ENCODE measurements at places on chromosomes 11 and 22.

DNA sequence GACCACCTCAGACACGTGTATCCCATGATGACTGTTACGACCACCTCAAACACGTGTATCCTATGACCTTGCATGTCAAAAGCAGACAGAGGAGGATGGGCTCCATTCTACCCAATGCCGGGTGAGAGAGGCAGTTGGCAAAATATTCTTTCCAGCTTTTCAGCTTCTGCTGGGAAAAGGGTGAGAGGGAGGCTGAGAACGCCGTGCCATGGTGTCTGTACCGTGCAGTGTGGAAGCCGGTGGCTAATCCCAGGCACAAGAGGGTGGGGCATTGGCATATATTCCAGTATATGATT, 1478.4 kb downstream of the TBC1D22A start:
- DNase-seq = no peak

DNA sequence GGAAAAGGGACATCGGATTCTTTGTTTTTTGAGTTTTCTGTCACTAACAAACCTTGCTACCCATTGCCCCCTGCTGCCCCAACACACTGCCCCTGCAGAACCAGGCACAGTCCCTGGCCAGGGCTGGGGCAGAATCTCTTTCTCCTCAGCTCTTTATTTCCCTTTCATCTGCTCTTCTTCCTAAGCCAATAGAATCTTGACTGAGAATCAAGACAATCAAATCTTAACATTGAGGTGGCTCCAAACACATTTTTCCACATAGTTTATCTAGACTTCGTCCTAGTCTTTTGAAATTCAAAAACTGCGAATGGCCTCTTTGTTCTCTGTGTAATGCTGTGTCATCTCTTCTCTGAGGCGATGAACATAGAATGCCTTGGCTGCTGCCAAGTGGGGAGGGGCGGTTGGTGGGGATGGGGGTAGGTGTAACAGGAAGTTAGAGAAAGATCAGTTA, 16.1 kb upstream of the NTM start:
- DNase-seq = peak; percentile 74

DNA sequence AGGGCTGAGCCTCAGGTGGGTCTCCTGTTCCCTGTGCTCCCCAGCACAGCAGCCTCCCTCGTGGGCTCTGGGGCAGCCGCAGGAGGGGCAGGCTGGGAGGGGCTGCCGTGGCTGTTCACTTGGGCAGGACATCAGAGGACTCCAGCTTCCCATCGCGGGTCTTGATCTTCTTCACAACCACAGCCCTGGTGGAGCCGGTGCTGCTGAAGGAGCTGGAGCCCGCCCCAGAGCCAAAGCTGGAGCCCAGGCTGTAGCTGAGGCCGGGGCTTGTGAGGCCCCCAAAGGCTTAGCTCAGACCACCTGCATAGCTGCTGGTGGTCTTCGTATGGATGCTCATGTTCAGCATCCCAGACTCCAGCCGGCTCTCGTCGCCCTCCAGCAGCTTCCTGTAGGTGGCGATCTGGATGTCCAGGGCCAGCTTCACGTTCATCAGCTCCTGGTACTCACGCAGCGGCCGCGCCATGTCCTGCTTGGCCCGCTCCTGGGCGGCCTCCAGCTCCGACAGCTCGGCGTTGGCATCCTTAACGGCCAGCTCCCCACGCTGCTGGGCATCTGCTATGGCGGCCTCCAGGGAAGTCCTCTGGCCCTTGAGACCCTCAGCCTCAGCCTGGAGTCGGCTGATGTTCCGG, 126.1 kb downstream of the NECTIN1 start:
- DNase-seq = no peak

GRCh38 chr11:11374358-11375148, 21.5 kb upstream of the CSNK2A3 start:
- DNase-seq = no peak

- no peak for DNase-seq
Measured at GRCh38 chr11:116833816-116834534, 3.4 kb downstream of the APOA1 start.

DNA sequence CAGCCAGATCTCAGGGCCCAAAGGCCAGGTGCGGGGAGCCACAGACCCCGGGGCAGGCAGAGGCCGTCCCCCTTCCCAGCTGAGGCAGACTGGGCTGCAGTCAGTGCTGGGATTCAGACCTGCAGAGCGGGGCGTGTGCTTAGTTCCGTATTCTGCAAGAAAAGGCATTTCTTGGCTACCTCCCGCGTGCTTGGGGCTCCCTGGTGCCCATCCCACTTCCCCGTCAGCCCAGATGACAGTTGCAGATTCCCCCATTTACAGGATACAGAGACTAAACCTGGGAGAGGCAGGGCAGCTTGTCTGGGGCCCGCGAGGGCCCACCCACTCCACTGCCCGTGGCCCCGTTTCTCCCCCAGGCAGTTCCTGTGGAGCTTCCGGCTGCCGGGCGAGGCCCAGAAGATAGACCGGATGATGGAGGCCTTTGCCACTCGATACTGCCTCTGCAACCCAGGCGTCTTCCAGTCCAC, 18.3 kb downstream of the CYTH4 start:
- DNase-seq = peak; percentile 34

- no peak for DNase-seq
Measured at GRCh38 chr22:39559456-39560105, 11.0 kb upstream of the CACNA1I start.

DNA sequence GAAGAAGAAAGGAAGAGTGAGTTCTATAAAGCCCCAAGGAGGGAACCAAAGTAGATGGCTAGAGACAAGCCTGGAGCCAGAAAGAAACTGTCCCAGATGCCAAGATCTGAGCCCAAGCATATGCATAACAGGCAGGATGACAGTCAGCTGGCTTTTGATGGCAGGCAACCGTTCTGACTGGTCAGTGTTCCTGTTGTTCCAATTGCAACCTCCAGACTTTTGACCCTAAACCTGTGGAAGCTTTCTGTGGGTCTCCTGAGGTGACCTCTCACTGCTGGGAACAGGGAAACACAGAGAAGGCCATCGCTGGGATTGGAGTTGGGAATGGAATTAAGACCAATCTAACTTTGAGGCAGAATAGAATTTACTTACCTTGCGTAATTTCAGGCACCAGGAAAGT, 21.6 kb upstream of the NNMT start:
- DNase-seq = no peak

DNA sequence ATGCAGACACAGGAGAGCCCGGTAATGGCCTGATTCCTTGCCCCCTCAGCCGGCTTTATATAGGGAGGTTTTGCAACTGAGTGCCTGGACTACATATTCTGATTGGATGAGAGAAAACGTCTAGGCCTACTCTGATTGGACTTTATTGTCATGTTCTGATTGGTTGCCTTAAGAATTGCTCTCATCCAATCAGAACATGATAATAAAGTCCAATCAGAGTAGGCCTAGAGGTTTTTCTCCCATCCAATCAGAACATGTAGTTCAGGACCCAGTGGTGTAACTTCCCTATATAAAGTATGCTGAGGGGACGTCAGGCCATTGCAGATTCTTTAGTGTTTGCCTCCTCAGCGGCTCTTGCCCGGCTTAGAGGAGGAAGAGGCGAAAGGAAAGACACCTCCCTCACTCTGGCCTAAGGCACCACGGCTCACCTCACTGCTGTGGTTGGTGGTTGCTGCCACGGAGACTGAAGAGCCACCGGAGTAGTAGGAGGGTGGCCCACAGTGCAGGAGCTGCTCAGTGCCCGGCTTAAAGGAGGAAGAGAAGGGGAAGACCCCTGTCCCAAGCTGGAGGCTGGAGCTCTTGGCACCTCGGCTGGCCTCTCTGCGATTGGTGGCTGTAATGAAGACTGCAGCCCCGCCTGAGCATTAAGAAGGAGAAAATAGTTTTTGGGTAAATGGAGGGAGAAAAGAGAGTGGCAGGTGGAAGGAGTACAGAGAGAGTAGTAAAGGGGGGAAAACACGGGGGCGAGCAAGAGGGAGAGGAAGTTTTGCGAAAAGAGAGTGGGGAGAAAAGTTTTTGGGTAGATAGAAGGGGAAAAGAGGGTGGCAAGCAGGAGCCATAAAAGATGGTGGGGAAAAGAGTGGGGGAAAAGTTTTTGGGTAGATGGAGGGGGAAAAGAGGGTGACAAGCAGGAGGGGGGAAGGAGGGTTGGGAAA, 116.7 kb upstream of the SERPIND1 start:
- DNase-seq = no peak
